EH (cell line): ENCODE measurements at places on chromosomes 3 and 15.
A peak's percentile ranks its signal among the peaks of the same experiment; 100 is the strongest.

- DNase-seq, result no peak
Observed at GRCh38 chr15:41691471-41691870, 31.3 kb downstream of the MGA start.

GRCh38 chr3:15439476-15439875 is 12.1 kb downstream of the EAF1 start:
- DNase-seq, result peak; percentile 34

DNA sequence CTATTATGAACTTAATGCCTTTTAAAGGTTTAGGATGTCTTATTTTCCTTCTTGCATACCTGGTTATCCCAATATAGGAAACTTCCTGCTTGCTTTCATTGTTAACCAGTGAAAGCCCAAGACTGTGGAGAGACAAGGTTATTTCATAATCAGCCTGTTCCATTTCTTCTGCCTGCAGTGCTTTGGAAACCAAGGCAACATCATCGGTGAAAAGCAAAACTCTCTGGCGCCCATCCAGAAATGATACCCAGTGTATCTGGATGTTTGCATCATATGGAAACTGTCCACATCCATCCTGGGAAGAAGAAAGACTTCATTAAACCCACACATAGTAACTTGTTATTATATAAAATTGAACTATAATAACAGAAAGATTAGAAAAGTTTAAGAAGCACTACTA is 170.1 kb downstream of the VPS13C start:
- no peak for DNase-seq

DNA sequence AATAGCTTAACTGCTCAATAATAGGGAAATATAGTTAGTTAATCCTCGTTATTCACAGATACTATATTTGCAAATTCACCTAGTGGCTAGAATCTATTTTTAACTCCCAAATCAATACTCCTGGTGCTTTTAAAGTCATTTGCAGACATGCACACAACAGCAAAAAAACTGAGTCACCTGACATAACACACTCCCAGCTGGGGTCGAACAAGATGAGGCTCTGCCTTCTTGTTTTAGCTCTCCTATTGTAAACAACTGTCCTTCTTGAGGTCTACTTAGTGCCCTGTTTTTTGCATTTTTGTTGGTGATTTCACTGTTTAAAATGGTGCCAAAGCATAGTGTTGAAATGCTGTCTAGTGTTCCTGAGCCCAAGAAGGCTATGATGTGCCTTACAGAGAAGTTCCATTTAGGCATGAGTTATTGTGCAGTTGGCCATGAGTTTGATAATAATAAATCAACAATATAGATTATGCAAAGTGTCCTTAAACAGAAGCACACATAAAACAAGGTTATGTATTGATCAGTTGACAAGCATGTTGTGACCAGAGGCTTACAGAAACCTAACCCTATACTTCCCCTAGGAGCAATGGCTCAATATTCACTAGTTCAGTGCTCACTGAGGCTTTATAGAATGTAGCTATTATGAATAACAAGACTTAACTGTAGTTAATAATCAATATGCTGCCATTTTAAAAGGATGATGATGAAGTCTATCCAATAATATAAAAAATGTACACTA is 18.6 kb downstream of the MAP3K13 start:
- no peak for DNase-seq

GRCh38 chr3:168416446-168416845 is 320.7 kb upstream of the GOLIM4 start:
- DNase-seq, result no peak

DNA sequence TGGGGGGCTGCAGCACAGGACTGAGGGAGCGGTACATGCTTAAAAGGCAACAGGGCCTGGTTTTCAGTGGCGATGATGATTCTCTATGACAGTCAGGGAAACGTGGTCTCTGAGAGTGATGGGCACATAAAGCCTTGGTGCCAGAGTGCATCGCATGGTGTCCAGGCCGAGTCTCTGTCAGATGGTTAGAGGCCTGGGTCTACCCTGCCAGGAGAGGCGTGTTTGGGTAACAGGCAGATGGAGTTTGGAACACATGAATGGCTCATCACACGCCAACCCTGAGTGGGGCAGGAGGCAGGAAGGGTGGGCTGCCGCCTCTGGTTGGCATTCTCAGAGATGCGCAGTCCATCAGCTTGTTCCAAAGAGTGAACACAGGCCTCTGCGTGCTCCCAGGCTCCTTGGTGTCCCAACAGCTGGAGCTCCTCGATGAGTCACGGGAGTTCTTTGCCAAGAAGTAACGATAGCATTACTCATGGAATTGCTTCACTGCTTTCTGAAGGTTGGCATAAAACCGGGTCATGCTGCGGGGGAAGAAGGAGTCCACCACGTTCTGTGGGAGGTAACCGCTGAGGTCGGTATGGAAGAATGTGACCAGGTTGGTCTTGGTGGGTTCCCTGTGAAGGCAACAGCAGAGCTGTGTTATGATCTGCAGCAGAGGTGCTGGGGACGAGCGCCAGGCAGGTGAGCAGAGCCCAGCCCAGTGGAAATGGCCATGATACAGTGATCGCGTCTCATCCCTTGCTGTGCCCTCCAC is 11.0 kb downstream of the STARD5 start:
- DNase-seq, result peak; percentile 98

- DNase-seq, result no peak
Observed at GRCh38 chr3:135349254-135349948, 554.3 kb downstream of the EPHB1 start.

GRCh38 chr3:190614226-190615059 is 100.6 kb downstream of the IL1RAP start:
- no peak for DNase-seq

GRCh38 chr15:74655424-74655823 is 39.8 kb downstream of the CLK3 start:
- DNase-seq, result no peak

DNA sequence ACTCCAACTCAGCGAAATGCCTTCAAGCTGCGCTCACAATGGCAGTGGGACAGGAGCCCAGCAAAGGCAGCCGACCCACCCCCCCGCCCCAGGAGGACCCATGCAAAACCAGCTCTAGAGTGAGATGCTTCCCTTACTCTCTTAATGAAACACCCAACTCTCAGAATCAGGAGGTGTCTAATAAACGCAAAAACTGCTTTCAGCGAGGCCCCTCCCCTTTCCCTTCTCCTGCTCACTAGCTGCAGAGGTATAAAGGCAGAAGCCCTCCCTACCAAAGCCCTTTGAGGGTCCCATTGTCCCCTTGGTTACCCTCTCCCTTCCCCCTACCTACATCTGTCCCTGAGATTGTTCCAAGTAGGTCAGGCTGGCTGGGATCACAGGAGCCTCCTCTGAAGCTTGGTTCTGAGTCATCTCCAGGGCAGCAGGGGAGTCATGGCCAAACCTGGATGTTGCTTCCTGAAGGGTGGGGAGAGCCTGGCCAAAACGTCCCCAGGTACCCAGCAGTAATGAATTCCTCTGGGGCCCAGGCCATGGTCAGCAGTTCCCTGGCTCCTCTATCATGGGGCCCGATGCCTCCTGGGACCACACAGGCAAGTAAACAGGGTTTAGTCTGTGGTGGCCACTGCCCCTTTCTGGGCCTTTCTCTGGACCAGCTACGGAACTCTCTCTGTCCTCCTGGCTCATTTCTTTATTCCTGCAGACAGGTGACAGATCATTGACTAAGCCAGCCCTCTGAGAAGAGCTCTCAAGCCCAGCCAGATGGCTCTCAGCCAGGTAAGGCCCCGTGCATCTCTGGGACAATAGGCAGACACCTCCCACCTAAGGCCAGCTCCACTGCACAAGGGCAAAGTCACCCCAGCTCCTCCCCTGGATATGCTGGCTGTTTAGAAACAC is 8.6 kb downstream of the KLHL25 start:
- peak; percentile 56 for DNase-seq

GRCh38 chr3:30439451-30440053 is 166.8 kb upstream of the TGFBR2 start:
- DNase-seq, result no peak

DNA sequence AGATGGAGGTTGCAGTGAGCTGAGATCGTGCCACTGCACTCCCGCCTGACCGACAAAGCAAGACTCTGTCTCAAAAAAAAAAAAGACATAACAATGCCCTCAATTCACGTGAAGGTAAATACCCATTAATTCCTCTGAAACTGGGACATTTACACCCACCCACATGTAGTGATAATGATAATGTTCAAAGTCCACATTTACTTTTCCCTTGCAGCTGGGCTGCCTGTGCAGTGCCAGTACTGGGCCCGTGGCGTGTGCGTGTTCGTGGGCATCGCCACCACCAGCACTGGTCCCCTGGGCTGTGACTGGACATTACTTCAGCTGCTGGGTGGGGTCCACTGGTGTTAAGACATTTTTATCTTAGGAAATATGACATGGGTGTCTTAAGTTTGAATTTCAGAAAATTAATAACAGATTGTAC is 123.6 kb downstream of the SLC25A26 start:
- DNase-seq, result no peak

DNA sequence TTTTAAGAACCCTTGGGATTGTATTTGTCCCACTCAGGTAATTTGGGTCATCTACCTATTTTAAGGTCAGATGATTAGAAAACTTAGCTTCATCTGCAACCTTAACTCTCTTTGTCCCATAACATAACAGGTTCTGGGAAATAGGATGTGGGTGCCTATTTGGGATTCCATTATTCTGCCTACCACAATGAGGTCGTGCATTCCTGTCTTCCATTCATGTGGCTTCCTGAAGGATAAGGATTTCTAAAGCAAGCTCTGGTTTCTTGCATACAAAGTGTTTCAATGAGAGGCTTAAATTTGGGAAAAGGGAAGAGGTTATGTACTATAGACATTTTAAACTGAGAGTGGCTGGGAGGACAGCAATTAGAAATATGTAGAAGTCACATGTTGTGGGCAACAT is 190.3 kb downstream of the MCTP2 start:
- no peak for DNase-seq

DNA sequence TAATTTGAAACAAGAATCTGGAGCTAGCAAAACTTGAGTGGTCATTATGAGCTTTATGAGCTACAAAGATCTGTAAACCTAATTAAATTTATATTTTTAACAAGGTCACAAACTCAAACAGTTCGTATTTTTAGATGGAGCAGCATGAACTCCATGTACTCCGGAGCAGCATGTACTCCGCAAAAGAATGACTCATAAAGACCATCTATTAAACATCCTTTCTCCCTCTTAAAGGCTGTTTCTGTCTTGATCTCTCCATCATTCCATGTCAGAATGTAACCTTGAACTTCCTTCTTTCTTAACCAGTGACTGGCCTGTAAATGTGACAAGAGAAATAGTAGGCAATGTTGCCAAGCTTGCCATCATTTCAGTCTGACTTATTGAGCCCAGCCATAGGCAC is 696.9 kb downstream of the ZNF385D start:
- DNase-seq, result peak; percentile 10

DNA sequence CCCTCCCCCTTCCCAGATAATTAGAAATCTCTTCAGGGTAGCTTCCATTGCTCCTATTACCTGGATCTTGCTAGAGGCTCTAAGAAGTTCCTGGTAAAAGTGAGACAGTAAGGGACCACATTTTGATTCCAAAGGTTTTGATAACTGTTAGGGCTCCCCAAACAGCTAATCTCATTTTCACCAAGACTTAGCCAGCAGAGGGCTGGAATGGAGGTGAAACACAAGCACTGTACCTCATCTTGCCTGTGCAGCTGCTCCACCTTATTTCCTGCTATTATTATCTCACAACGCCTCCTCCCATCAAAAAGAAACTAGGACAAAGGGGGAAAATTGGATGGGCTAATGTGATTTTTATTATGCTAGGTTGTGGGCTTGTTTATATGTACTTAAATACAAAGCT is 7.3 kb downstream of the SETD5 start:
- no peak for DNase-seq

DNA sequence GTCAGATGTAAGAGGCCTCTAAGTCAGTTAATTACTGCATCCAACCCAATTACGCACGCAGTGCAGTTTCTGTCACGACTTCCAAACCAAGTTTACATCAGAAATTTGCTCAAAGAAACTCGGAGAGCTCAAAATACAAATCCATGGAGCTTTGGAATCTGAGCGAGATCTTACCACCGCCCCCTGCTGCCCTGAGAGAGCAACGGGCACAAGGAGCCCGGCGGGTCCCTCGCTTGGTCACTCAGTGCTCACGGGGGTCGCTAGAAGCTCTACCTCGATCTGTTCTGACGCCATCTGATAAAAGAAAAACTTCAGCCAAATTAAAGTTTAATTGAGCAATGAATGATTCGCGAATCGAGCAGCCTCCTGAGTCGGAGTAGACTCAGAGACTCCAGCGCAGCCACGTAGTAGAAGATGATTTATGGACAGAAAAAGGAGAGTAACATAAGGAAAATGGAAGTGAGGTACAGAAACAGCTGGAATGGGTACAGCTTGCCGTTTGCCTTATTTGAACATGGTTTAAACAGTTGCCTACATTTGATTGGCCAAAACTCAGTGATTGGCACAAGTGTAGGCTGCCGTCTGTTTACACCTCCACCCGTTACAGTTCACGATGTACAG is 232.7 kb upstream of the ATP10A start:
- DNase-seq, result peak; percentile 34

GRCh38 chr3:8446845-8447244 is 54.8 kb upstream of the LMCD1 start:
- DNase-seq, result no peak

- DNase-seq, result no peak
Observed at GRCh38 chr3:115423170-115423569, 200.1 kb upstream of the GAP43 start.

GRCh38 chr3:51384055-51384725 is 901 bp upstream of the MANF start:
- peak; percentile 39 for DNase-seq

GRCh38 chr15:88792342-88793282 is 10.6 kb upstream of the ACAN start:
- DNase-seq, result no peak

DNA sequence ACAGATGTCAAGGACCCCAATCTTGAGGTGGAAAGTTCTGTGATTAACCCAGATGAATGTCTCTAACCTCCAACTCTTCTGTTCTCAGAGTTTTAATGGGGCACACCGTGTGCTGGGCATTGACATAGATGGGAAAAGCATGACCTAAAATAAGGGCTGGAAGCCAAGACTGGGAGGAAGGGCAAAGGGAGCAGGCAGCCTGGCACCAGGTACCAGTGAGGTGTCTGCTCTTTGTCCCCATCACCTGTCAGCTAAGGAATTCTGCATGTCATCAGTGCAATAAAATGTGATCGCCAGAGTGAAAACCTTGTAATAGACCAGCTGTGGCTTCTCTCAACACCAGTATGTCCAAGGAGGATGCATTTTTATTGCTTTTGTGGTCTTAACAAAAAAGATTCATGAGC is 143.5 kb upstream of the TPM1 start:
- DNase-seq, result peak; percentile 18

DNA sequence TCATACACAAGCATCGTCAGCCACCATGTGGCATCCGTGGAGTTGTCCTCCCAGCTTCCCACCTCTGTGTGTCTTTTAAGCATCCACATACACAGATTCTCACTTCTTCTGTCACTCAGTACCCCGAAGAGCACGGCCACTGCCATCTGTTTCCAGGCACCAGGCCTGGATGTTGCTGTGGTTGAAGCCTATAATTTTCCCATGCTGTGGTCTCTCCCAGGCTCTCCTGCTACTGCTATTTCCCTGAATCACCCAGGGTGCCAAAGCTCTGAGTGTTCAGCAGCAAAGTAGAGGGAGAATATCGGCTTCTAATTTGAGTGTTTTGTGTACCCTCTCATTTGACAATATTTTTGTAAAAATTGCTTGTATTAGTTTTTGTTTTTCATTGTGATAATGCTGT is 265.7 kb downstream of the DIPK2A start:
- no peak for DNase-seq
